AG04450 (cell line): ENCODE measurements at places on chromosomes 2 and 18.

- no peak for DNase-seq
These were observed 86.6 kb downstream of the ACOXL start for GRCh38 chr2:110818767-110819481.

- DNase-seq, result no peak
These were observed 15.5 kb downstream of the MRPS5 start for GRCh38 chr2:95106081-95106480.

DNA sequence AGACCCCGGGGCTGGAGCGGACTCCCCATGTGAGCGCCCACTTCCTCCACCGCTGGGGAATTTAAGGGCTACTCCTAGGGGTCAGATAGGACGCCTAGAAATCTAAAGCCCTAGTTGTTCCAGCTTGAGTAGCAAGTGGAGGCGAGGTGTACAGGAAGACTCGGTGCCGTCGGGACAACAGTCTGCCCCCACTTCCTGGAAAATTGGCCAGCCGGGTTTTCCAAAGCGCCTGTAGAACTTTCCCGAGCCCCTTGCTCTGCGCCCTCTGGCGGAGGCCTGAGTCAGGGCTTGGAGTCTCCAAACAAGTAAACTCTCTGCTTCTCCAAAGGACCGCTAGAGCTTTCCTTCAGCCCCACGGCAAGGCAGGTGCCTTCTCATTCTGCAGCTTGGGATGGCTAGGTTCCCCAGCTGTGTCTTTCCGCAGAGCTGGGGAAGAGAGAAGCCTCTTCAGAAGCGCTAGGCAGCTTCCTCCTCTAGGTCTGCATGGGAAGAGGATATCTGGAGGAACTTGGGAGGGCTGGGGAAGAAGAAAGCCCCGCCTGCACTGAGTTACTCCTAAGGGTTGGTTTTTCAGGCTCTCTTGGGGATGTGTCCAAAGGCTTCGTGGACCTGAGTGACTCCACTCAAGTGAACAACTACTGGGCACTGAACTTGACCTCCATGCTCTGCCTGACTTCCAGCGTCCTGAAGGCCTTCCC lies 681 bp downstream of the SPR start:
- DNase-seq, result peak; percentile 68

DNA sequence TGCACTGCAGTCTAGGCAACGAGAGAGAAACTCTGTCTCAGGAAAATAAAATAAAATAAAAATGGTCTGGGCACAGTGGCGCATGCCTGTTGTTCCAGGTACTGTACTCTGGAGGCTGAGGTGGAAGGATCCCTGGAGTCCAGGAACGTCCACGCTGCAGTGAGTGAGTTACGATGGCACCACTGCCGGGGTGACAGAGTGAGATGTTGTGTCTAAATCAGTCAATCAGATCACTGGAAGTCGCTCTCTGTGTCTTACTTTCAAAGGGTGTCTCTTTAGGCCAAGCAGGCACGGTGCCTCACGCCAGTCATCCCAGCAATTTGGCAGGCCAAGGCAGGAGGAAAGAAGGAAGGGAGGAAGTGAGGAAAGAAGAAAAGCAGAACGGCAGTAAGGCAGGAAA lies 112.2 kb upstream of the ANKRD30BL start:
- no peak for DNase-seq

DNA sequence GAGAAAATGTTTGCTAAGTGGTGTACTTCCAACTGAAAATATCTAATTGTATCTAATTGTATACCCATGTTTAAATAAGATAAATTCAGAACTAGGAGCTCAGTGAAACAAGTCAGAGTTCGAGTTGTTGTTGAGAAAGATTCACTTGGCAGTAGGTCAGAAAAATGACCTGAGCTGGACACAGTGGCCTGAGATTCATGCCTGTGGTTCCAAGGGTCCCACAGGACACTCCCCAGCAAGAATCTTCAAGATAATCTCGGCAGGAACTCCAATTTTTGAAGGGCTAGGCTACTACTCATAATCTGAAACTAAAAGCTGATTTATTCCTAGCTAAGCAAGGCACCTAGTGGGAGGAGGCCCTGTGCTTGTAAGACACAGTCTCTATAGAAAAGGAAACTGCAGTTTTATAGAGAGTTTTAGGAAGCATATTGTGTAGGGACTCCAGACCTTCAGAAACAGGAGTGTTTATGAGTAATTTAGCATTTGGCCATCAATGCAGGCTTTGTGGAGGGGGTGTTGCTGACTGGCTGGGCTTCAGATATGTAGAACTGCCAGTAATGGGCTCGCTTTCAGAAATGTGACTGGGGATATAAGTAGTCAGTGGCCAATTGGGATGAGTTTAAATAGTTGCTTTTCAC lies 43.2 kb downstream of the SP140 start:
- no peak for DNase-seq

DNA sequence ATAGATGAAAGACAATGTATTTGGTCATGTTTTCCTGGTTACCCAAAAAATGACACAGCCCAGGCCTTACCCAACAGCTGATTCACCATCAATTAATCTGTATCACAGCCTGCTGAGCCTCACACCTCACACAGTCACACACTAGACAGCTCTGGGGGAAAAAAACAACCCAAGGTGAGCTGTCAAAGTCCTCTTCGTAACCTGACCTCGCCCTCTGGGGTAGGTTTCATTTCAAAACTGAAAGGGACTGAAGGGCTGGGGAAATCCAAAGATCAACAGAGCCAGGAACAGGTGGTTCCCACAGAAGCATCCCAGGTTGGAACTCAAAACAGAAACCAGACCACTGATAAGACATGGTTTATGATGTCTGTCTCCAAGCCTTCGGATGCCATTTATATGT lies 18.2 kb upstream of the PCBP1 start:
- no peak for DNase-seq

DNA sequence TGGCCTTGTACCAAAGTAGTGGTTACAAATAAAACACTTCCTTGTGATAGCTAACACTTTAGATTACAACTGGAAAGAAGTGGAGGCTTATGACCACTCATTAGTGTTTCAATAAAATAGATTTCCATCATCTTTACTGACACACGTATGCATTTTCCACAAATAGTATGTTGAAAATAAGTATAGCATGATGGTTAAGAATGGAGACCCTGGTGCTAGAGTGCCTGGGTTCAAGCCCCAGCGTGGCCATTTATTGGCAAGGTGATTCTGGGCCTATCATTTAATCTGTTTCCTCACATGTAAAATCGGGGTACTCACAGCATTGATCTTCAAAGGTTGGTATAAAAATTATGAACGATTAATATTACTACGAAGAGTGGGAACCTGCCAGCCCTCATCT lies 54.5 kb downstream of the RAPH1 start:
- no peak for DNase-seq

- DNase-seq, result no peak
These were observed 203.8 kb downstream of the TNS1 start for GRCh38 chr2:217798743-217799562.

- no peak for DNase-seq
These were observed 1.5 kb downstream of the PELI1 start for GRCh38 chr2:64142741-64143168.

- DNase-seq, result no peak
These were observed 258.8 kb downstream of the ZNF407 start for GRCh38 chr18:74856434-74856833.

DNA sequence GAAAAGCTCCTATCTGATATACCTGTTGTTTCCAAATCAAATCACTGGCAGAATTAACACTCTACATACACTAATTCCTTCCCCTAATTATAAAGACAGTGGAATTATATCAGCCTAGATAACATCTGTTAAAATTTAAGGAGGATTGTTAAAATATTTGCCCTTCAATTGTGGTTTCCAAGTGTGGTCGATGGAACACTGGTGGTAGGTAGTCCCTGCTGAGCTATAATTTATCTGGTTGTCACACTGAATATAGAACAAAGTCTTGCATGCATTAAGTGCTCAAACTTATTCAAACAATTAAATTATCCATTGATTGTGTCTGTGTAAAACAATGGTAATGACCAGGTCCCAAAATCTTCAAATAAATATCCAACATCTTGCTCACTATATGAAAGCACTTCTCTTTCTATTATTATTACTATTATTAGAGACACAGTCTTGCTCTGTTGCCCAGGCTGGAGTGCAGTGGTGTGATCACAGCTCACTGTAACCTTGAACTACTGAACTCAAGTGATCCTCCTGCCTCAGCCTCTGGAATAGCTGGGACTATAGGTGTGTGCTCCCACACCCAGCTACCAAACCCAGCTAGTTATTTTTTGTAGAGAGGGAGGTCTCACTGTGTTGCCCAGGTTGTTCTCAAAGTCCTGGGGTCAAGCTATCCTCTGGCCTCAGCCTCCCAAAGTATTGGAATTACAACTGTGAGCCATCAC lies 12.0 kb downstream of the CDH2 start:
- no peak for DNase-seq

DNA sequence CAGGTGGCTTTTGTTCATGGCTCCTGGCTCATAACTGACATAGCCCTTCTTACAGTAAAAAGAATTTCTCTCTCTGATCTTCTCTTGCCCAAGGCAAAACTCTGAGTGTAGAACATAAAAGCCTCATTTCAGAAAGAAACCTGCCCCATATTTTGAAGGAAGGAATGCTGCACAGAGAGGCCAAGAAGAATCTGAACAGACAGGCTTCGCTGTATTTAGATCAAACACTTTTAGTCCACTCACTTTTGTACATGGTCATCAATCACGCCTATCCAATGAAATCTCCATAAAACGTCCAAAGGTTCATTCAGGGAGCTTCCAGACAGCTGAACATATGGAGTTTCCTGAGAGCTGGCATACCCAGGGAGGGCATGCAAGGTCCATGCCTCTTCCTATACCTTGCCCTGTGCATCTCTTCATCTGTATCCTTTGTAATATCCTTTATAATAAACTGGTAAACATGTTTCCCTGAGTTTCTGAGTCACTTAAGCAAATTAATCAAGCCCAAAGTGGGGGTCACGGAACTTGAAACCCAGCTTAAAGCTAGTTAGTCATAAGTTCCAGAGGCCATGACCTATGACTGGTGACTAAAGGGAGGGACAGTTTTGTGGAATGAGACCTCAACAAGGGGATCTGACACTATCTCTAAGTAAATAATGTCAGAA lies 62.5 kb upstream of the TMEM247 start:
- no peak for DNase-seq

GRCh38 chr2:197081294-197081693 lies 154.8 kb upstream of the PGAP1 start:
- DNase-seq, result no peak

GRCh38 chr2:156380117-156380645 lies 47.7 kb upstream of the NR4A2 start:
- DNase-seq, result no peak

DNA sequence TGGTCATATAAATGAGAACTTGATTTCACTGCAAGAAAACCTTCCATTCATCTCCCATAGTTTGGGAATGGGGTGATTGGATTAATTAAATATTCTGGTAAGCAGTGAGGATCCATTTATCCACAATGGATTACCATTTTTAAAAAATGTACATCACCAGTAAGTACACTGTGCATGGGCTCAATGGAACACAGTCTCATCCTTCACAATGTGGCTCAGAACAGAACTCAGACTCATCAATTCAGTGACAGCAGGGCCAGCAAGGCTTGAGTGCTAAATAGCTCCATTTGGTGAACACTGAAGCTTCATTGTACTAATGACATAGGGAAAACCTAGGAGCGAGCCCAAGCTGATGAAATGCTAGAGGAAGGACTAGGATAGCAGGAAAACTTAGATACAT lies 223.8 kb downstream of the CMPK2 start:
- DNase-seq, result no peak

DNA sequence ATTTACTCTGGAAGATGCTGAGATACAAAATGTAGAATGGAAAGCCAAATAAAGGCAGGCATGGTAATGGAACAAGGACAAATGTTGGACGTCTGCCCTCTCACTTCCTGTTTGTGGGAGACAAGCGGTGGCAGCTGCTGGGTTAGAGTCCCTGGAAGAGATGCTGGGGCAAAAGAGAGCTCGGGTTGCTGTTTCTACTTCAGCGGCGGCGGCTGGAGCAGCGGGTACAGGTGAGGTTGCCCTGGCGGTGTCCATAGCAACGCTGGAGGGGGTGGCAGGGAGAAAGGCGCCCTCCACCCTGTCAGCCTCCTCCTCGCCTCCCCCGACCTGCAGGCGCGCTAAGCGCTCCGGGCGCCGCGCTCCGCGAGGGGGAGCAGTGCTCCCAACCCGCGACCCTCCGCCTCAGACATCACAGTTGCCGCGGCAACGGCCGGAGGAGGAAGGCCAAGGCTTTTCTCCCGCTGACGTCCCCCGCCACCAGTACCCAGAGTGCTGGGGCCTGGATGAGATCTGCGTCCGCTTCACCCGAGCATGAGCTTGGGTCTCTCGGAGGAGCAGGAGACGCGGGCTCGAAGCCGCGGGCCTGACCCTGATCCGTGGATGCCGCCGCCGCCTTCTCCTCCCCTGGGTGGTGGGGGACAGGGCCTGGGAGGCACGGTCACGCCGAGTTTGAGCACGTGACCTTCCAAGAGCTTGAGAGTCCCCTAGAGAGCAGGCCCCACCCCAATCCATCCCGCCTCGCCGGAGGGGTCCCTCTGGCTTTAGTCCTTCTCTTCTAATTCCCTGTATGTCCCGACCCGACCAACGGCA lies 65.6 kb downstream of the NOL4 start:
- DNase-seq, result no peak

- DNase-seq, result no peak
These were observed 56.0 kb downstream of the DGKD start for GRCh38 chr2:233410196-233410760.

- no peak for DNase-seq
These were observed 41.4 kb upstream of the TCF7L1 start for GRCh38 chr2:85091838-85092237.
